ENCODE measurements at places on chromosomes 2 and 18. TPM values are rescaled to one million over a fixed set of nuclear protein-coding genes. Genes with fewer than 3 reads are reported as not detected.
A peak's percentile ranks its signal among the peaks of the same experiment; 100 is the strongest.

DNA sequence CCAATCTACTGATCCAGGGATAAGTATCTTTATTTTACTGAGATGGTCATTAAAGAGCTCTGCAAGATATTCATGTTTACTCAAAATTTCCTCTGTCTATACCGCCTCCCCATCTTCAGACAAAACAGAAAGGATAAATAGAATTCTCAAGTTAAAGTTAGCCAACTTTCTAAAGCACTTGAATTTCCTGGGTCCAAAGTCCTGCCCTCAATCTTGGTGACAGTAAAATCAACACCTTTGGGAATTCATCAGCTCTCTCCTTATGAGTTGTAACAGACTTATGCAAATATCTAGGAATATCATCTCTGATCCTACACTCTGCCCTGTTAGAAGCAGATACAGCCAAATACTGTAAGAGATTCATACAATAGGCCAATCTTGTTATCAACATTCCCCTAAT is 122.5 kb upstream of the HAAO start:
- H3K36me3 ChIP-seq, result no peaks in the 10 kb centered on the region
- no peak overlapping the region for H3K4me3 ChIP-seq
- H3K27me3 ChIP-seq, result no peaks in the 10 kb centered on the region
- no peak for DNase-seq
- H3K4me1 ChIP-seq, result peaks cover 6% of the 10 kb centered on the region
- no peak overlapping the region for H3K27ac ChIP-seq

SH3RF3 gene
- total RNA-seq, result 2.5 TPM

SPC25 gene
- total RNA-seq, result 33.7 TPM

FSHR gene
- not detected for total RNA-seq

- no peaks in the 10 kb centered on the region for H3K27me3 ChIP-seq
- no peak for DNase-seq
- H3K4me3 ChIP-seq, result no peak overlapping the region
- no peak overlapping the region for H3K27ac ChIP-seq
- H3K36me3 ChIP-seq, result peaks cover 48% of the 10 kb centered on the region
These were observed 96.4 kb downstream of the CERS6 start for GRCh38 chr2:168552450-168552856.

L3MBTL4 gene
- 0.37 TPM for total RNA-seq

GRCh38 chr2:100196786-100197494 is 54.5 kb upstream of the AFF3 start:
- no peak for DNase-seq
- H3K4me3 ChIP-seq, result no peak overlapping the region
- no peaks in the 10 kb centered on the region for H3K27me3 ChIP-seq
- H3K27ac ChIP-seq, result no peak overlapping the region

- H3K36me3 ChIP-seq, result peaks cover 32% of the 10 kb centered on the region
- no peak for DNase-seq
- no peaks in the 10 kb centered on the region for H3K27me3 ChIP-seq
- H3K4me1 ChIP-seq, result peaks cover 7% of the 10 kb centered on the region
- no peak overlapping the region for H3K27ac ChIP-seq
These were observed 142.4 kb downstream of the THADA start for GRCh38 chr2:43453179-43454170.

KIAA2012 gene
- total RNA-seq, result not detected

PREB gene
- total RNA-seq, result 62.1 TPM

DNA sequence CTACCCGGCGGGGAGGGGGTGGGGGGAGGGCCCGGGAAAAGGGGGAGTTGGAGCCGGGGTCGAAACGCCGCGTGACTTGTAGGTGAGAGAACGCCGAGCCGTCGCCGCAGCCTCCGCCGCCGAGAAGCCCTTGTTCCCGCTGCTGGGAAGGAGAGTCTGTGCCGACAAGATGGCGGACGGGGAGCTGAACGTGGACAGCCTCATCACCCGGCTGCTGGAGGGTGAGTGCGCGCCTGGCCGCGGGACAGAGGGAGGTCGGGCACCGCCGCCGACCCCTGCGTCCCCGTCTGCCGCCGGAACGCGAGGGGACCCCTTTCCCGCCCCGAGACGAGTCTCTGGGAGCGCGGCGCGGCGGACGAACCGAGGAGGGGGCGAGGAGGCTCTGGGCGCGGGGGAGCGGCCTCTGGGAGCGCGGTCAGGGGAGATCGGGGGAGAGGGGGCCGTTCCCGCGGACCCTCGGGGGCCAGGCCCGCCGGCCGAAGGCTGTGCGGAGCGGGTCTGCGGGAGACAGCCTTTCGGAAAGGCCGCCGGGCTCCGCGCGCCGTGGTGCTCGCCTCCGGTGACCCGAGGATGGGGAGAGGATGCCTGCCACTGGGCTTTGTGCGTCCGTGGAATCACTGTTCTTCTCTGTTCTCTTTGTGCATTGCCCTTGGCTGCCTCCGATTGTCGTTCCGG is 463 bp downstream of the PPP1CB start:
- peak overlapping the region; percentile 98 for H3K27ac ChIP-seq
- H3K27me3 ChIP-seq, result no peaks in the 10 kb centered on the region
- peaks cover 56% of the 10 kb centered on the region for H3K4me1 ChIP-seq
- DNase-seq, result peak; percentile 37
- peak overlapping the region; percentile 86 for H3K4me3 ChIP-seq
- peaks cover 30% of the 10 kb centered on the region for H3K36me3 ChIP-seq

GRCh38 chr2:197885587-197885986 is 81.2 kb downstream of the PLCL1 start:
- DNase-seq, result no peak
- no peaks in the 10 kb centered on the region for H3K27me3 ChIP-seq
- H3K27ac ChIP-seq, result no peak overlapping the region
- H3K4me3 ChIP-seq, result no peak overlapping the region
- peaks cover 19% of the 10 kb centered on the region for H3K4me1 ChIP-seq

DNA sequence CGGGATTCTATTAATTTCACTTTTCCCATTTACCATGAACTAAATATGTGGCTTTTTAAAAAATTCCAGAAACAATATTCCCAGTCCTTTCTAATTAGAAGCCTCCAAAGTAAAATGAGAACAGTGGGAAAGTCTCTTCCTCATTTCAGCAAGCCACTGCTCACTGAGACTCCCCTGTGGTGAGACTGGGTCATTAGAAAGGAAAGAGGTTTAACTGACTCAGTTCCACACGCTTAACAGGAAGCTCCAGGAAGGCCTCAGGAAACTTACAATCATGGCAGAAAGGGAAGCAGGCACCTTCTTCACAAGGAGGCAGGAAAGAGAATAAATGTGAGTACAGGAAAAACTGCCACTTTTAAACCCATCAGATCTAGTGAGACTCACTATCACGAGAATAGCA is 258.9 kb upstream of the CHAC2 start:
- H3K4me1 ChIP-seq, result no peaks in the 10 kb centered on the region
- no peaks in the 10 kb centered on the region for H3K36me3 ChIP-seq
- H3K27me3 ChIP-seq, result no peaks in the 10 kb centered on the region
- DNase-seq, result no peak
- H3K4me3 ChIP-seq, result no peak overlapping the region

GRCh38 chr2:160142472-160142871 is 57.6 kb downstream of the ITGB6 start:
- H3K36me3 ChIP-seq, result no peaks in the 10 kb centered on the region
- no peak overlapping the region for H3K4me3 ChIP-seq
- no peak overlapping the region for H3K27ac ChIP-seq
- no peak for DNase-seq

DNA sequence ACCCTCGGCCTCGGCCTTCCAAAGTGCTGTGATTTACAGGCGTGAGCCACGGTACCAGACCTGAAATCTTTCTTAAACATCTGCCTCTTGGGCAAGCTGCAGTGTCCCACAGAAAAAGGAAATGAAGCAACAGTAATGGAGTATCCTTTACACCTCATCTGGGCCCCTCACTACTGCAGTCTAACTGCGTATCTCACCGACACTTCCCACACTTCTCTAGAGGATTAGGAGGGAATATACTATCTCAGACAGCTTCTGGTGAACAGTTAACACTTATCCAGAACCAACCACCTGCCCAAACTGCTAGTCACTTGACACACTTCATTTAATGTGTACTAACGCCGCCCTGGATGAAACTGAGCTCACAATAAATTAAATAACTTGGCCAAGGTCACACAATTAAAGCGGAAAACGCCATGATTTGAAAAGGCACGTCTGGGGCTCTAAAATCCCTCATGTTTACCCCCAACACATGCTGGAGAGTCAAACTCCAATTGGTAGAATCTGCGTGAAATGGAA is 993 bp downstream of the COX7A2L start:
- H3K4me3 ChIP-seq, result peak overlapping the region; percentile 80
- H3K27me3 ChIP-seq, result no peaks in the 10 kb centered on the region
- peak overlapping the region; percentile 98 for H3K27ac ChIP-seq
- H3K36me3 ChIP-seq, result peaks cover 6% of the 10 kb centered on the region

- no peaks in the 10 kb centered on the region for H3K36me3 ChIP-seq
- no peak overlapping the region for H3K27ac ChIP-seq
- H3K27me3 ChIP-seq, result peaks cover 4% of the 10 kb centered on the region
These were observed 887 bp upstream of the ZNF396 start for GRCh38 chr18:35377875-35378573.

DNA sequence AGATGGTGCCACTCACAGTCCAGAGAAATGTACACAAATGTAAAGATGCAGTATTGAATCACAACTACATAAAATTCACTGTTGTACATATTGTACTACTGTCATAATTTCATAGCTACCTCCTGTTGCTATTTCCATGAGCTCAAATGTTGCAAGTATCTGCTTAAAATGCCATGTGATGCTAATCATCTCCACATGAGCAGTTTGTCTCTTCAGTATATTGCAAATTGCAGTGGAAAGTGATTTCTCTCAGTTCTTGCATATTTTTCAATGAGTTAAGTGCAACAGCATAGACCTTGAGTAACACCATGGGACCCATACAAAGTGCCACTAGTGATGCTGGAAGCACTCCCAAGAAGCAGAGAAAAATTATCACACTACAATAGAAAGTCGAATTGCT is 51.9 kb downstream of the MAIP1 start:
- H3K27me3 ChIP-seq, result no peaks in the 10 kb centered on the region
- no peaks in the 10 kb centered on the region for H3K36me3 ChIP-seq
- no peak for DNase-seq
- H3K4me1 ChIP-seq, result no peaks in the 10 kb centered on the region
- no peak overlapping the region for H3K27ac ChIP-seq

- H3K36me3 ChIP-seq, result no peaks in the 10 kb centered on the region
- no peaks in the 10 kb centered on the region for H3K4me1 ChIP-seq
- no peaks in the 10 kb centered on the region for H3K27me3 ChIP-seq
- no peak overlapping the region for H3K4me3 ChIP-seq
- H3K27ac ChIP-seq, result no peak overlapping the region
These were observed 93.8 kb downstream of the FIGN start for GRCh38 chr2:163641986-163642385.

- DNase-seq, result no peak
- no peak overlapping the region for H3K27ac ChIP-seq
- H3K4me1 ChIP-seq, result no peaks in the 10 kb centered on the region
These were observed 66.8 kb downstream of the BIN1 start for GRCh38 chr2:127040169-127040568.

DNA sequence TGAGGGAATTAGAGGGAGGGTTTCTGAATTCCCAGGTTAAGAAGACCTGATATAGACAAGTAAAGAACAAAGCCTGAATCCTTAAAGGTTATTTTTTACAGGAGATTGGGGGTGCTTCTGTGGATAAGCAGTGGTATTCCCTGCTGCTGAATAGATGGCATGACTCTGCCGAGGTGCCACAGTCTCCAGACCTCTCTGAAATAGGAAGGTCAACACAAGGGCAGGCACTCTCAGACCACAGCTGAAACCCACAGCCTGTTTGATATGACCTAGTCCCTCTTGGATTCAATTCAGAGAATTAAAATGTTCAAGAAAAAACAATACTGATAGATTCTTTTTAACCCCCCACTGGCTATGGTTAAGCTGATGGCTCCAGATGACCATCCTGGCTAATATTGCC is 259.3 kb downstream of the PTGR3 start:
- peaks cover 13% of the 10 kb centered on the region for H3K4me1 ChIP-seq
- H3K36me3 ChIP-seq, result peaks cover 2% of the 10 kb centered on the region
- no peak overlapping the region for H3K4me3 ChIP-seq
- no peaks in the 10 kb centered on the region for H3K27me3 ChIP-seq
- DNase-seq, result no peak

DNA sequence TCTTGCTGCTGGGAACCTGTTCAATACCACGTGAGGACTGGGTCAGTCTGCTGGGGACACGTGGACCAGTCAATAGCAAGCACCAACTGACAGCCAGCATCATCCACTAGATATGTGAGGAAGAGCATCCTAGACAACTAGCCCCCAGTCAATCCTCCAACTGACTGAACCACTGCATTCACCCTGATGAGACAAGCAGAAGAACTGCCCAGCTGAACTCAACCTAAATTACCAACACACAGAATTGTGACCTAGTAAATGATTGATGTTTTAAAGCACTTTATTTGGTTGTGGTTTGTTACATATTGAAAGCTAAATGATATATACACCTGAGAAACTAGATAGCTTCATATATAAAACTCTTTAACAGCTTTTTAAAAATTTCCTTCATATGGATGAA is 15.7 kb downstream of the IRS1 start:
- H3K27me3 ChIP-seq, result no peaks in the 10 kb centered on the region
- H3K27ac ChIP-seq, result no peak overlapping the region
- H3K4me1 ChIP-seq, result peaks cover 3% of the 10 kb centered on the region
- no peak overlapping the region for H3K4me3 ChIP-seq
- H3K36me3 ChIP-seq, result peaks cover 14% of the 10 kb centered on the region

GRCh38 chr2:54471221-54471711 is 15.1 kb downstream of the SPTBN1 start:
- H3K4me3 ChIP-seq, result no peak overlapping the region
- H3K36me3 ChIP-seq, result no peaks in the 10 kb centered on the region
- no peak for DNase-seq
- H3K27me3 ChIP-seq, result no peaks in the 10 kb centered on the region
- no peaks in the 10 kb centered on the region for H3K4me1 ChIP-seq
- H3K27ac ChIP-seq, result no peak overlapping the region

DNA sequence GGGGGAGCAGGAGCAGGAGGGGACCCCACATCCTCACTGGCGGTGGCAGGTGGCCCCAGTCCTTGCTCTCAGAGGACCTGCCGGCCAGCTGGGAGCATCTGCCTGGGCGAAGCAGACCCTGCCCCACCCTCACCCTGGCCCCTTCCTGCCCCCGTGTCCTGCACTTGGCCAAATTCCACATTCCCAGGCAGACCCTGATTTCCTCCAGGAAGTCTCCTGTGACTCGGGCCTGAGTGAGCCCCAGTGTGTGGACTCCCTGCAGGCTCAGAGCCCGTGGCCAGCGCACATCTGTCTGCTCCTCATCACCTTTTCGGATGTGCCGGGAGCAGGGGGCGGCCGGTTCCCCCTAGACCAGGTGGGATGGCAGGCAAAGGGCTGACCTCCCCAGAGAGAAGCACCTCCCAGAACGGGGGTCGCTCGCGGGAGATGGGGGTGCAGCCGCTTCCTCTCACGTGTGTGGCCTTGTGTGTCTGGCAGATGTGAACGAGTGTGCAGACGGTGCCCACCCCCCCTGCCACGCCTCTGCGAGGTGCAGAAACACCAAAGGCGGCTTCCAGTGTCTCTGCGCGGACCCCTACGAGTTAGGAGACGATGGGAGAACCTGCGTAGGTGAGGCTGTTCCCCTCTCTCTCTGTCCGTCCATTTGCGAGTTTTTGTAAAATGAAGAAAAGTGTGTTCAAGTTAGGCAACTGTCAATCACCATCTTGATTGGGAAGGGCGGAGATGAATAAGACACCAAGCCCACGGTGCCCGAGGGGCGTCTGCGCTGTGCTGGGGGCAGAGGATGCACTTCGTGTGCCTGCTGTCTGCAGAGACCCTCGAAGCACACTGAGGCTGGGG is 90.4 kb downstream of the TPO start:
- H3K36me3 ChIP-seq, result no peaks in the 10 kb centered on the region
- H3K27ac ChIP-seq, result no peak overlapping the region
- no peak for DNase-seq
